ENCODE measurements at places on chromosomes 7 and 10. TPM values are rescaled to one million over a fixed set of nuclear protein-coding genes. Genes with fewer than 3 reads are reported as not detected.

The SPDYE17 gene
- not detected for total RNA-seq

The TPST1 gene
- total RNA-seq, result 7.5 TPM

The GPR26 gene
- not detected for total RNA-seq

The C10orf105 gene
- not detected for total RNA-seq

The CUZD1 gene
- 0.24 TPM for total RNA-seq

The KDM7A gene
- 22.3 TPM for total RNA-seq

The SH2D4B gene
- total RNA-seq, result 0.04 TPM

The MSMB gene
- 0.64 TPM for total RNA-seq

The NKX2-3 gene
- 0.12 TPM for total RNA-seq

DNA sequence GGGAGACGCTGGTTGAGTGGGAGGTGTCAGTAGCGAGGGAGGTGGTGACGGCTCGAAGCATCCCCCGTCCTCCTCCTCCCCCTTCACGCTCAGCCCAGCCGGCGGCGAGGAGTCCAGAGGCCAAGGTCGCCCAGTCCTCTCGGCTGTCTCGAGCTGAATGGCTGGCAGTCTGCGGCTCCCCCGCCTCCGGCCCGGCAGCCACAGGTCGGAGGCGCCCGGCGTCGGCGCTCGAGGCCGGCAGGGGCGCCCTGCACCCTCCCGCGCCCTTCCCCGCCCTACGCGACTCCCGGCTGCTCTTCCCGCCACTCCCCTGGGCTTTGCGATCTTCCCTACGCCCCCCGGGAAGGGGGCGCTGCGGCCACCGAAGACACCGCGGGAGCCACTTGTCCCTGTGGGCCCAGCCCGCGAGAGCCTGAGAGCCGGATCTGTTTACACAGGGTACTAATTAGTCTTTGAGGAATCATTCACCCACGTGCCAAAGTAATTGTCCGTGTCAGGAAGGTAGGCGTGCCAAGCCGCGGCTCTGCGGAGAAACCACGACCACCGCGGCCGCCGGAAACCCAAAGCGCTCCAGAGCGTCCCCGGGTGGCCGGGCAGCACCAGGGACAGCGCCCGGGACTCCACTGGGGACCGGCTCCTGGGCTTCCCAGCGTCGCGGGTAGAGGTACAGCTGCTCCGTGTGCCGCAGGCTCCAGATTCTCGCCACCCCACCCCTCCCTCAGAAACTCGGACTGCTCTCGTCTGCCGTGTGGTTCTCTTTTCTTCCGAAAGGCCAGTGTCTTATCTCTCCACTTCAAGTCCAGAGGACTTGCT is at the start of gene NXPH1:
NXPH1 (plus strand) TSS at position 133 of the 813 bp plus-strand sequence.
- no peak for ATAC-seq

GRCh38 chr10:52779541-52780390 is 7.2 kb upstream of the MBL2 start:
- ATAC-seq, result peak; percentile 72

GRCh38 chr7:26278770-26279169 is 12.9 kb upstream of the SNX10 start:
- ATAC-seq, result peak; percentile 23

DNA sequence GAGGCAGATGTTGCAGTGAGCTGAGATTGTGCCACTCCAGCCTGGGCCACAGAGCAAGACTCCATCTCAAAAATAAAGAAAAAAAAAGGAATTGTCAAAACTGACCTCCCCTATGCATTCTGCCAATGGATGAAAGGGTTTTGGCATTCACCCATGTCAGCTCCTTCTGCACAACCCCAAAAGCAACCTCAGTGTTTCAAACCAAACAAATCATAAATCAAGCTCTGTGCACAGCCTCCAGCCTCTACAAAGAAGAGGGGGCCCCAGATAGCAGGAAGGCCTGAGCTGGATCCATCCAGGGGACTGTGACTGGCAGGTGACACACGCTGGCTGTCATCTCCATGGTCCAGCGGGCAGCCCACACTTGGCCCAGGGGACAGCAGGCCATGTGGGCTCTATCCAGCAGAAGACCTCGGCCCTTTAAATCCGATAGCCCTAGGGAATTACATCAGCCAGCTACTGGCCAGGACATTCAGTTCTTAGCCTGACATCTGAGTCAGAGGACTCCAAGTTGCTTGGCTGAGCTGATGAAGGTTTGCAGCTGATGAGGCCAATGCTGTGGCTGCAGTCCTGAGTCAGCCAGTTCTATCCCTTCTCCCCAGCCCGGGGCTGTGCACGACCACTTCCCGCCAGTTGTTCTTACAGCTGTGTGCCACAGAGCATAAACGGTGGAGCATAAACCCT is 52.0 kb upstream of the FIGNL1 start:
- ATAC-seq, result peak; percentile 46

DNA sequence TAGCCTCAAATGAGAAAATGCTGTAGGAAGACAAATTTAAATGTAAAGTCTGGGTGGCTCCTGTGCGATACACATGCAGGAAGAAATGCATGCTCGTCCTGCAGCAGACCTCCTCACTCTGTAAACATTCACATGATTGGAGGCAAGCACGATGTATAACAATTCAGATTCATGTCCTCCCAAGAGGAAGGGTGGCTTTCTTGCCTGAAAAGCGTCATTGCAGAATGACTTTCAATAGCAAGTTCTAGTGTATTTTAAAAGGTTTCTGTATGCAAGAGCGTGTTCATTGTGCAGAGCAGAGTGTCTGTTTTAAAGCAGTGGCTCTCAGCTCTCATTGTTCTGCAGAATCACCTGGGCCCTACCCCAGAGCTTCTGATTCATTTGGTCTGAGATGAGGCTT is 170.3 kb upstream of the CELF2 start:
- ATAC-seq, result no peak

GRCh38 chr10:74824900-74825370 is 1.5 kb upstream of the KAT6B start:
- no peak for ATAC-seq

DNA sequence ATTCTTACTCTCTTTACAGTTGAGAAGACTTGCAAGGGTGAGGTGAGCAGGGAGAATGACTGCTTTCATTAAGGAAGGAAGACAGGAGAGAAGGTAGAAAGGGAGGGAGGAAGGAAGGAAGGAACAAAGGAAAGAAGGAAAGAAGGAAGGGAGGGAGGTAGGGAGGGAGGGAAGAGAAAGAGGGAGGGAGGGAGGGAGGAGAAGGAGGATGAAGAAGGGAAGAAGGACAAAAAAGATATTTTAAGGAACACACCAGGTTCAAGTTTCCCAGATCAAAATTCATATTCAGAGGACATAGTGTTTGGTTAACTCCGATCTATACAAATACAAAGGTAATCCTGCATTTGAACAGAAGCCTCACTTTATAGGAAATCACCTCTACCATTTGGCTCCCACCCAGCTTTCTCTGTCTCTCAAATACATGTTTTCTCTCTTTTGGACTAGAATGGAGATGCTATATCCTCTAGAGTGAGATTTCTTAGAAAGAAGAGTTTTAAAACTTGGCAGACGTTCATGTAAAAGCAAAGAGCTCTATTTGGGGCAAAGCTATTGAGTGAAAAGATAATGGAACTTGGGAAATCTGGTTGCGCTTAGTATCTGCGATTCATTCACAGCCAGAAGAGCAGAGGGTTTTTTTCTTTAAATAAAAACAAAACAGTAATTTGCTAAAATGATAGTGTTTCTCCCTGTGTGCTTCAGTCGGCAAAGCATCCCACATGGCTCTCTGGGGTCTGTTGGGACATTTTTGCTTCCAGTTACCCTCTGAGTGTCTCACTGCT is 261.9 kb upstream of the LYZL1 start:
- no peak for ATAC-seq

DNA sequence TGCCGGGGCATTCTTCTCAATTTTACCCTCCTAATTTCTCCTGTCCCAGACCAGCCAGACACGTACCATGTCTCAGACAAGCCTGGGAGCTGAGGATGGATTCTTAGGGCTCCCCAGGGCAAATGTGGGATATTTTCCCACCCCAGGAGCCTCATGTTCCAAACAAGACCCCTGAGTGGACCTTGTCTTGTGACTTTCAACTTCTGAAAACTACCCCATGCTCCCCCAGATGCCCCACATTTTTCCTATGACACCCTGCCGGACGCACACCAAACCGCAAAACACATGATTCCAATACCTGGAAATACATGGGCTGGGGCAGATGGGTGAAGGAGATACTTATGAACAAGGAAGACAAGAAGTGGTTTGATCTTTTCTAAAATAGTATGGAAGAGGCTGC is 874 bp downstream of the GIMAP5 start:
- ATAC-seq, result no peak

DNA sequence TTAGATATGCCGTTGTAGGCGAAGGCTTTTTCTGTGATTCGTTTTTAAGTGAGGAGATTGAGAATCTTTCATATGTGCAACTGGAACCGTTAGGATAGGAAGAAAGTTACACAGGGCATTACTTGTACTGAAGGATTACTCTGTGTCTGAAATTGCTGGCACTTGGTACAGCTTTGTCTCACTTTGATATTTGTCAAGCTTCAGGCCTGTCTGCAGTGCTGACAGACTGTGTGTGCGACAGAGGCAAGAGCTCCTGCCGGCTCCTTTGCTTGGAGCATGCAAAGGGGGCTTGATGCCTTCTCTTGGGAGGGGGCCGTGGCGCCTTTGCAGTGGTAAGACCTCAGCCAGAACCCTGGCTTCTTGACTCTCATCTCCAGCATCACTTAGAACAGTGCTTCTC is 45.8 kb downstream of the CCNY start:
- no peak for ATAC-seq

- no peak for ATAC-seq
Measured at GRCh38 chr10:119726676-119727261, 919 bp downstream of the INPP5F start.

DNA sequence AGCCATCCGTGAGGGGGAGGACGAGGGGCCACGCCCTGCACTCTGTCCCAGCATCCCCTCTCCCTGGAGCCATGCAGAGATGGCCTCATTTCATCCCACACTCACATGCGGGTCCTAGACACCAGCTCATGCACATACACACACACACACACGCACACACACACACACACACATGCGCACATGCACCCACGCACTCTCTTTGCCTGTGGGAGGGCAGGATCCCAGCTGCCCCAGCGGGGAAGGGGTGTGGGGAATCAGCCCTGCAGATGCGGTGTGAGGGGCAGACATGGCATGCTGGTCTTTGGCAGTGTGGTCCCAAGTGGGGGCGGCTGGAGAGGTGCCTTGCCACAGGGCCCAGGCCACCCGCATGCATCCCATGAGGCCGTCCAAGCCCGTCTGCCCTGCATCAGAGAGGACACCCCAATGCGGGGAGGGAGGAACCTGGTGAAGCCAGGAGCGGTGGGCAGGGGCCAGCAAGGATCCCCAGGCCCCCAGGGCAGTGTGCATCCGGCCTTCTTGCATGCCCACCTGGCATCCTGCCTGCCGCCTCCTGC is 68.1 kb downstream of the LHPP start:
- peak; percentile 14 for ATAC-seq

GRCh38 chr10:11539191-11539868 is 72.1 kb downstream of the USP6NL start:
- ATAC-seq, result peak; percentile 84

GRCh38 chr7:79282882-79283602 is 170.4 kb downstream of the MAGI2 start:
- no peak for ATAC-seq

DNA sequence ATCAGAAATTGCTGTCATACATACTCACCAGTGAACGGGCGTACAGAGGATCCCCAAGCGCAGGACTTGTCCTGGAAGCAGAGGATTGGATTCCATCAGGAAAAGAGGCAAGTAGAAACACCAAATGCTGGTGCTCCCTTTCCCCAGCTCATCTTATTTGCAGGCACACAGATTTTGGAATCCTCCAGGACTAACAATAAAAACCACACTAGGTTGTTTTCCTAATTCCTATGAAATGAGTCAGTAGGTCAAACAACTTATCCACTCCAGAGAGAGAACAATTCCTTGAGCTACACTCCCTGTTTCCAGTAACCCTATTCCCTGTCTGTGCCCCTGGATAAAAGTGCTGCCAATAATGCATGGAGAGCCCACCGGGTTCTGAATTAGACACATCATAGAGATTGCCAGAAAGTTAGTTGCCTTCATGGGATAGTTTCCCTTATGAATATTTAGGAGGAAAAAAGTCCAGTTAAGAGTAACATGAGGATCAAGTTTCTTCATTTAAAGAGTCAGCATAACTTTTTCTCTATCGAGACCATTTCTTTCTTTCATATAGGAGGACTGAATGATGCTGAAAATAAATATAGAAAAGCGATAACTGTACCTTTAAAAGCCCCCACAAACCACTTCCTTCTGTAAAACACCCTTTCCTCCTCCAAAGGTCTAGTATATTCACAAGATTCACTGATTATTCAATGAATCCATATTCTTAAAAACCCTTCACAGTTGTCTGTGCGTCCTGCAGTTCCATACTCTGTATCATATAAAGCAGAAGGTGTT is 178.3 kb upstream of the KLF14 start:
- ATAC-seq, result peak; percentile 30

DNA sequence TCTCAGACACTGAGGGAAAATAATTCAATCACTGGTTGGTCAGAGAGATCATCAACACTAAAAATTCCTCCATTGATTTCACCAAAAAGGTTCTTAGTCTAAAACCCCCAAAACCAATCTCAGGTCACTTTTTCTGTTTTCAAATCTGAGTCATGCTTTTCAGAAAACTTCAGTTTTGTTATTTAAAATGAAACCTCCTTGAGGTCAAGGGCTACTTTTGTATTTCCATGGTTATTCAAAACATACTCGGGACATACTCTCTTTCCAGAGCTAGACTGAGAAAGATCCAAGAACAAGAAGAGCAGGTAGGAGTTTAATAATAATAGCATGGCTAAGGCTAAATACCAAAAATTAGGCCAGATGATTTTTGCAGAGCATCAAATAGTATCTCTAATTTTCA is 152.8 kb downstream of the SDHAF3 start:
- no peak for ATAC-seq

GRCh38 chr10:120960725-120961124 is 109.6 kb downstream of the WDR11 start:
- ATAC-seq, result no peak

GRCh38 chr10:93091960-93092359 is 18.3 kb downstream of the CYP26A1 start:
- ATAC-seq, result no peak

GRCh38 chr7:2260820-2261219 is 18.8 kb downstream of the NUDT1 start:
- no peak for ATAC-seq

DNA sequence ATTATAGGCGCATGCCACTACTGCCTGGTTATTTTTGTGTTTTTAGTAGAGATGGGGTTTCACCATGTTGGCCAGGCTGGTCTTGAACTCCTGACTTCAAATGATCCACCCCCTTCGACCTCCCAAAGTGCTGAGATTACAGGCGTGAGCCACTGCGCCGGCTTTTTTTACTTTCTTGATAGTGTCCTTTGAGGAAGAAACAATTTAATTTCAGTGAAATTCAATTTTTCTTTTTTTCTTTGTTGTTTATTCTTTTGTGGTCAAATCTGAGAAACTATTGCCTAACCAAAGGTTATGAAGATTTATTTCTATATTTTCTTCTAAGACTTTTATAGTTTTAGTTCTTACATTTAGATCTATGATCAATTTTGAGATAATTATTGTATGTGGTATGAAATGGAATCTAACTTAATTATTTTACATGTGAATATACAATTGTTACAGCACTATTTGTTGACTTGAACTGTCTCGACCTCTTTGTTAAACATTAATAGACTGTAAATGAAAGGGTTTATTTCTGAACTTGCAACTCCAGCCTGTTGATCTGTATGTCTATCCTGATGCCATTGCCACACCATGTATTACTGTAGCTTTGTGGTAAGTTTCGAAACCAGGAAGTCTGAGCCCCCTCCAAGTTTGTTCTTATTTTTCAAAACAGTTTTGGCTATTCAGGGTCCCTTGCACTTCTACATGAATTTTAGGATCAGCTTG is 19.8 kb upstream of the RASSF4 start:
- no peak for ATAC-seq

Data from esophagus mucosa (tissue), 1 donor.